ENCODE measurements at places on chromosomes 2 and 18.

DNA sequence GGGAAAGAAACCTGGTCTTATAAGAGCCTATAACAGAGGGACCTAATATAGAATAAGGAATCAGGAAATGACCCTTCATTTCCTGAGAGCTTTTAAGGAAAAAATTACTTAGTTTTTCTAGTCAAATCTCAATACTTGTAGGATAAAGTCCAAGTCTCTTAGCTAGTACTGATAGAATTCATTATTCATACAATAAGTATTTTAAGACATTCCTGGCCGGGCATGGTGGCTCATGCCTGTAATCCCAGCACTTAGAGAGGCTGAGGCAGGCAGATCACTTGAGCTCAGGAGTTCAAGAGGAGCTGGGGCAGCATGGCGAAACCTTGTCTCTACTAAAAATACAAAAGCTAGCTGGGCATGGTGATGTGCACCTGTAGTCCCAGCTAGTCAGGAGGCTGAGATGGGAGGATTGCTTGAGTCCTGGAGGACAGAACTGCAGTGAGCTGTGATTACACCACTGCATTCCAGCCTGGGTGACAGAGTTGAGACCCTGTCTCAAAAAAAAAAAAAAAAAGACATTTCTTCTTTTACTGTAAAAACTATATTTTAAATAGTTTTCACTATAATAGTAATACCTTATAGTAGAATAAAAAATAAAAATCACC, 3.2 kb downstream of the RAB3GAP1 start:
- DNase-seq = no peak

GRCh38 chr2:149538138-149538833, 49.3 kb downstream of the MMADHC start:
- no peak for DNase-seq

- no peak for DNase-seq
Measured at GRCh38 chr2:238494573-238494961, 67.8 kb downstream of the ASB1 start.

DNA sequence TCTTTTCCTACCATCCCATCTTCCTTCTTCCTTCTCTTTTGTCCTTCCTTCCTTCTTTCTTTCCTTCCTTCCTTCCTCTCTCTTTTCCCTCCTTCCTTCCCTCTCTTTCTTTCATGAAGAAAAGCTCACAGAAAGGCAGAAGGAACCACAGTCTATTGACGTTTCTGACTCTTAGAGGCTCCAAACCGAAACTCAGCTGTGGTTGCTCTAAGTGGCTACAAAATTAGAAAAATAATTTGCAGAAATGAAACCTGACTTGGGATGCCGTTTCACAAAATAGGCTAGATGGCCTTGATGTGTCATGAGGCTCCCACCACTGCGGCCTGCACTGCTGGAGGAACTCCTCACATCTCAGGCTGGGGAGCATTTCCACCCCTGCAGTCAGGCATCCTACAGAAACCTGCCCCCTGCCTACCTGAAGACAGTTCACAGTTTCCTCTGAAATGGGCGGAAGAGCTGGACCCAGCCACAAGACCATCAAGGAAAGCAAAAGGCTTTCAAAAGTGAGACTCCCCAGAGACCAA, 165.6 kb downstream of the SMAD7 start:
- DNase-seq = no peak

DNA sequence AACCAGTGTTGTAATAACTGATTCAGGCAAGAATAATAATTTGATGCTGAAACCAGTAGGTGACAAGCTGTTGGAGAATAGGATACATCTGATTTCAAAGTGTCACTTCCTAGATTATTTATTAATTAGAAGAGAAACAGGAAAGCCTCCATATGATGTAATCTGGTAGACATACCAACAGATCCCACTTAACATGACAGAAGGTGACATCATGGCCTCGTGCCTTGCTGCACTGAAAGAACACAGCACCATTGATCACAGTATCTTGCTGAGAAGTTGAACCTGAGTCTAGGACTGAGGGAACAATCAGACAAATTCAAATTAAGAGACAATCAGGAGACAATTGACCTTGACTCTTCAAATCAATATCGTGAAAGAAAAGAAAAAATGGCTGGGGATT, 131.6 kb upstream of the DLGAP1 start:
- no peak for DNase-seq

DNA sequence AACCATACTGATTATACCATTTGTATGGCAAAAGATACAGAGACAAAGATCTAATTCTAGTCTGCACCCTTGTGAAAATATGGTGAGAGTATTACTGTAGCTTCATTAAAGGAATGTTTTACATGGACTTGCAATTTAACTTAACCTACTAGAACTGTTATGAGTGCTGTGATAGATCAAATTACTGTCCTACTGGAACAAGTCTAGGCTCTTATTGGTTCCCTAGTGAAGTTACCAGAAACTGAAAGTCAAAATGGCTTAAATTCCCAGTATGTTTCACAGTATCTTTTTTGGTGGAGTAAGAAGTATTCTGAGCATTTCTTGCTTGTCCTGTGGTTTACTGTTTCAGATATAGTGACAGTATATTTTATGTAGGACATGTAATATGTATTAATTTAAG, 3.8 kb upstream of the TBR1 start:
- no peak for DNase-seq

DNA sequence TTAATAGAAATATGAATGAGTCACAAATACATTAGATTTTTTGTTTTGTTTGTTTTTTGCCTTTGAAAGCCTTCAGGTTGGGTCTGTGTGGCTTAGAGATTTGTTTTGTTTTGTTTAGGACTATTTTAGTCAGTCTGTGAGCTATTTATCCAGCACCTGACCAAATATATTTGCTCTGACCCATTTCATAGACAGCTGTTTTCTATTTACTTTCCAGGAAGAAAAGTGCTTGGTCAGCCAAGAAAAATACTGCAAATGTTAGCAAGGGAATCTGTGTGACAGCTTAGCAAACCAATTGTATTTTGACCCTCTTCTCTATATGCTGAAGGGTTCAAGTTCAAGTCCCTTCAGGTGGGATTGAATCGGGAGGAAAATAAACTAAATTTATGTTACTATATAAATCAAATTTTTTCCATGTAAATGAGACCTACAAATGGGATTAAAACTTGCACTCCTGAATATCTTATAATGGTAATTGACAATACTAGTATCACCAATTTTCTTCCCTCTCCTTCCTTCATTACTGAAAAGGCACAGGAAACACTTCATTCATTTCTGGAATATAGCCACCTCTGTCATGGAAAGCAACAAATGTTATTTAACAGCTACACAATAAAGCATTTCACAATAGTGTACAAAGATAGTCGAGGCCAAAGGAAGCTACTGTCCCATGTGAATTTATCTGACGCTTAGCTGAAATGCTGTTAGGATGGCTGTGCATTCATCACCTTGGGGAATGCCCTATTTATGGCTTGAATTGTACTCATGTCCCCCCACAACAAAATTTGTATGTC, 23.1 kb upstream of the KLF7 start:
- no peak for DNase-seq

DNA sequence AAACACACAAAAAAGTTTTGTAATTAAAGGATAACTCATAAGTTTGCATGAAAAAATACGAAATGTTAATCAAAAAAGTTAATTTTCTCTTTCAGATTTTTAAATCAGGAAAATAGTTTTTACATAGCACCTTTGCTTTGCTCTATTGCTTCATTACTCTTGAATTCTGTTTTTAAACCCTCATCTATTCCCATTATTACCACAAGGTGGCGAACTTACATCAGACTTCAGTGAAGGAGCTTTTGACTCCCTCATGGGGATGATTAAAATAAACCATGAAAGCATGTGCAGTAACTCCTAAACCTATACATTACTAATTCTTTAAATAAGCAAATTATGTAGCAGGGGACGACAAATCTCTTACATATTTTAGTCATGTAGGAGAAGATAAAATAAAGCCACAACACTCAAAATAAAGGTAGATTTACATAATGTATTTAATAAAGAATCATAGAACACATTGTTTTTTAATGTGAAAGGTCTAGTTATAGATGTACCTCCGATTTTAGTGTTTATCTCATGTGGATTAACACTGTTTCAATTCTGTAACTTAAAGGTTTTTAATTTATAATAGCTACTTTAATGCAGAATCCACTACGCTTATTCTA, 105.2 kb downstream of the NETO1 start:
- no peak for DNase-seq

GRCh38 chr2:212193056-212193455, 345.5 kb downstream of the ERBB4 start:
- DNase-seq = no peak

DNA sequence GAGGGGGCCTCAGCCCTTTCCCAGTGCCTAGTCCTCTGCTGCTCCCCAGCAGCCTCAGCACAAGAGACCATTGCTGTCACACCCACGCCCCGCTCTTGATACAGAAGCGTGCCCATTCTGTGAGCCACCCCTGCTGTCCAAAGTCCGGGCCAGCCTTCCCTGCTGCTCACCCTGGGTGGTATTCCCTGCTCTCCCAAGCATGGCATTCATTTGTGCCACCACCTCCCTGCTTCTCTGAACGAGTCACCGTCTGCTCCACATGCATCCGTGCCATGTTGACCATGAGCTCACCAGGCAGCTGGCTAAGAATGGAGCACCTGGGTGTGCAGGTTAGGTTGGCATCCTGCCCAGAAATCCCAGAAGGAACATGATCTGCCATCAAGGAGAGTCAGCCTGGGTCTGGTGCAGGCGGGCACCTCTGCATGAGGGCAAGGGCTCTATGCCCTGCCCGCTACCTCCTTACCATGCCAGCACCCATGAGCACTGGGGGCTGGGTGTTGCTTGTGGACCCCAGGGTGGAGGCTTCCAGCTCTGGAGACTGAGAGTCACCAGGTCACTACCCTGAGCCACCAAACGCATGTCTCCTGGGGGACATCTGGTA, 63.0 kb downstream of the TWIST2 start:
- DNase-seq = no peak

DNA sequence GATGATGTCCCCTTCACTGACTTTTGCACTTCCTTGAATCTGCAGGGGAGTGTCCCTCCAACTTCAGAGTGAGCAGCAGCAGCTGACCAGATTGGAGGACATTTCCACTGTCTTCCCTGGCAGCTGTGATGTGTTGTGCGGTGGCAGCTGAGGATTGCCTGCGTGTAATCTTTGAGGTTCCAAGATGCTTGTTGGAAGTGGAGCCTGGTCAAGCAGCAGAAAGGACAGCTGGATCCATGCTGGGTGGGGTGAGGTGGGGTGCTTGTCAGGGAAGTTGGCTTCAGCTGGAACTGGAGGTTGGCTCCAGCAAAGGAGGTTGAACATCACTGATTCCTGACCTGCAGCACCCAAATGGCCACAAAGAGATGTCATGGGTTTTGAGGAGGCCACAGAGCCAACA, 64.8 kb downstream of the ST3GAL5 start:
- no peak for DNase-seq

- DNase-seq = no peak
Measured at GRCh38 chr2:160989778-160990177, 170.4 kb upstream of the TANK start.

GRCh38 chr2:109560265-109560664, 53.5 kb downstream of the SEPTIN10 start:
- DNase-seq = no peak
